ENCODE measurements at places on chromosomes 11 and 22.

- DNase-seq = no peak
Observed at GRCh38 chr11:31974366-31975136, 116.3 kb upstream of the RCN1 start.

- no peak for DNase-seq
Observed at GRCh38 chr22:29125844-29126243, 53.0 kb downstream of the KREMEN1 start.

GRCh38 chr22:30408388-30409102 lies 11.7 kb downstream of the SEC14L2 start:
- DNase-seq = no peak

DNA sequence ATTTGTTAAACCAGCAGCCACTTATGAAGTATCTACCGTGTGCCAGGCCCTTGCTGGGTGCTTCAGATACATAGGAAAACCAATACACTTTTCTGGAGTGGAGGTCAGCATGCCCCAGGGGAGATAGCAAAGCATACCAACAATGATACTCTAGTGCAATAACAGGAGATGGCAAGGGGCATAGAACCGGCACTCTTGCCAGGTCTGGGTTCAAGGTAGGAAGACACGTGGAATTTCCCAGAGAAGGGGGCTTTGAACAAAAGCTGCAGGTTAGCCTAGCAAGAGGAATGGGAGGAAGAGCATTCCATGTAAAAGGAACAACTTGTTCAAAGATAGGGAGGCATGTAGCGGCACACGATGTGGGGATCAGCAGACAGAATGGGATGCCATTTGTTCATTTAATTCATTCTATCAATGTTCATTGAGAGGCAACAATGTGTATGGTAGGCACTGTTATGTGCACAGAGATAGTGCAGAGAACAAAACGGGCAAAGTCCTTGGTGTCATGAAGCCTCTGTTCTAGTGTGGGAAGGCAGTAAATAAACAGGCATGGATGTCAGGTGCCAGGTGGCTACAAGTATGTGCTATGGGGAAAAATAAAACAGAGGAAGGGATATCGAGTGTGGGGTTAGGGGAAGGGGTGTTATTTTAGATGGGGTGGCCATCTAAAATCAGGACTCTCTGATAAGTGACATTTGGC lies 162.6 kb upstream of the E2F8 start:
- DNase-seq = no peak

DNA sequence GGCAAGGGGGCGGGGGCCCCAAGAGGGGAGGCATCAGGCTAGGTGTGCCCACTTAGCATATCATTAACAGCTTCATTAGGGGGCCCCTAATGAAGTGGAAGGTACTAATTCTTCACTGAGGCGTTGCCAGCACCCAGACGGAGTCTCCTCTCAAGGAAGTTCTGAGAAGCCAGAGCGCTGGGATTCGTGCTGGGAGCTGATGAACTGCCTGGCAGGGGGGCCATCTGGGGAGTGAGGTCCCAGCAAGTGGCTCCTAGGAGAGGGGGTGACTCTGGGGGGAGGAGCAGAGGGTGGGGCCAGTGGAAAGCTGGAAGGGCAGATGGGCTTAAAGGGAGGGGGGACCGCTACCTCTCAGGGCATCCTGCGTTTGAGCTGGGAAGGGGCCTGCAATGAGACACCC lies 29.8 kb downstream of the DAGLA start:
- DNase-seq = no peak

- DNase-seq = no peak
Observed at GRCh38 chr22:44398856-44399837, 86.4 kb upstream of the SHISAL1 start.

DNA sequence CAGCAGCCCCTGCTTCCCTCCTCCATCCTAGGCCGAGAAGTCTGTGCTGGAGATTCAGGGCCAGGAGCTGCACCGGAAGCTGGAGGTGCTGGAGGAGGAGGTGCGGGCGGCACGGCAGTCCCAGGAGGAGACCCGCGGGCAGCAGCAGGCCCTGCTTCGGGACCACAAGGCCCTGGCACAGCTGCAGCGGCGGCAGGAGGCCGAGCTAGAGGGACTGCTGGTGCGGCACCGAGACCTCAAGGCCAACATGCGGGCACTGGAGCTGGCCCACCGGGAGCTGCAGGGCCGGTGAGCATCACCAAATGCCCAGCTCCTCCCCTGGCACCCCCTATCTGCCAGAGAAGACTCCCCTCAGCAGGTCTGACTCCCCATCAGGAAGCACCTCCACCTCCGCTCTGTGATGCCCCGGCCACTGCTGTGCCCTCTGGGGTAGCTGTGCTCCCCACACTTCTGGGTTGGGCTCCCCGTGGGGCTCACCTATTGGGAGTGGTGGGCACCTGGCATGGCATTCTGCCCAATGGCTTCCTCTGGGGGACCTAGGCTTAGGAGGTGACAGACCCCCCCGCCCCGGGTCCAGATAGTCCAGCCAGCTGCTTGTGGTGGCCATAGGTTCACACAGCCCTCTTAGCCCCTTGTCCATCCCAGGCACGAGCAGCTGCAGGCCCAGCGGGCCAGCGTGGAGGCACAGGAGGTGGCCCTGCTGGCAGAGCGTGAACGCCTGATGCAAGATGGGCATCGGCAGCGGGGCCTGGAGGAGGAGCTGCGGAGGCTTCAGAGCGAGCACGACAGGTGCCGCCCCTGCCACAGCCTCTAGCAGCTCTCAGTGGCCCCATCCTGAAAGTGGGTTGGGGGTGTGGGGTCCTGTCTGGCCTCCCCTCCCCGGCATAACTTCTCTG lies 6.6 kb upstream of the RPS6KA4 start:
- DNase-seq = no peak

DNA sequence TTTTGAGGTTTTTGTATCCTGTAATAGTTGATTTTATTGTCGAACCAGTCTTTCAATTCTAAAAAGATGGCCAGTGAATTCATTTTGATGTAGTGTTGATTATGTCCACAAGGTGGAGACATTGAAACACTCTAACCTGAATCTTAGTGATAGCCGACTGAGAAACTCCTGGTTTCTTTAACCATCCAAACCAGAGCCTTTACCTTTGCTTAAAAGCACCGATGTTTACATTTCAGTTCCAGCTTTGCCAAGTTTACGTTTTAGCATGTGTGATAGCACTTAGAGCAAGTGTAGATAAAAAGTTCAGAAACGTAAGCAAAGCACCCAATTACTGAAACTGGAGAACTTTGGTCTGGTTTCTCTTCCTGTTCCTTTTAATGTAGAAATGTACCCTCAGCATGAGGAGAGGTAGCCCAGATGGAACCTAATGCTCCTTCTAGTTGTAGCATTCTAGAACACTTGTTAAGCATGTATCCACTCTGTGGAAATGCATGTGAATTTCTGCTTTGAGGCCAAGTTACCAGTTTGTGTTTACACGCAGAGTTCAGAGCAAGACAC lies 208.6 kb downstream of the DBX1 start:
- no peak for DNase-seq

DNA sequence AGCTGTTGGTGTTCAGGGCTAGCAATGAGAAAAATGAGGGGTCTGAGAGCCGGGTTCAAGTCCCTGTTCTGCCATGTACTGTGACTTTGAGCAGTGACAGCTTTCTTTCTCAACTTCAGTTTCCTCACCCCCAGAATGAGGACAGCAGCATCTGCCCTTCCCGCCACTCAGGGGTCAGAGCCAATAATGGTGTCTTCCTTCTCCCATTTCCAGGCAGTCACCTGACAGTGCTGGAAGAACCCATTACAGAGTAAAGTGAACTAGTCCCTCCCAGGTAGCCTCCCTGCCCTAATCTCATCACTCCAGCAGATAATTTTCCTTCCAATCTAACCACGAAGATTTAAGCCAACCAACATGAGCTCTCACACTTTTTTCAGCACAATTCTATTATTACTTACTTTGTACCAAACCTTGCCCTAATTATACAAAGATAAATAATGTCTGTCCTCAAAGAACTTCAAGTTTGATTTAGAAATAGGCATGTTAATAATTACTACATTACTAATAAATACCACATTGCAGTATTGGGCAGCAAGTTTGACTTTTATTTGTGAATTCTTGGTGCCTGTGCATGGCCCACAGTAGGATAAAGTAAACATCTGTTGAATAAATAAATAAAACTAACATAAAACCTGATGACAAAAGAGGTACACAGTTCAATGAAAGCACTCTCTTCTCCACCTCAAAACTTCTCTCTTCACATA lies 61.0 kb downstream of the SERGEF start:
- DNase-seq = no peak

DNA sequence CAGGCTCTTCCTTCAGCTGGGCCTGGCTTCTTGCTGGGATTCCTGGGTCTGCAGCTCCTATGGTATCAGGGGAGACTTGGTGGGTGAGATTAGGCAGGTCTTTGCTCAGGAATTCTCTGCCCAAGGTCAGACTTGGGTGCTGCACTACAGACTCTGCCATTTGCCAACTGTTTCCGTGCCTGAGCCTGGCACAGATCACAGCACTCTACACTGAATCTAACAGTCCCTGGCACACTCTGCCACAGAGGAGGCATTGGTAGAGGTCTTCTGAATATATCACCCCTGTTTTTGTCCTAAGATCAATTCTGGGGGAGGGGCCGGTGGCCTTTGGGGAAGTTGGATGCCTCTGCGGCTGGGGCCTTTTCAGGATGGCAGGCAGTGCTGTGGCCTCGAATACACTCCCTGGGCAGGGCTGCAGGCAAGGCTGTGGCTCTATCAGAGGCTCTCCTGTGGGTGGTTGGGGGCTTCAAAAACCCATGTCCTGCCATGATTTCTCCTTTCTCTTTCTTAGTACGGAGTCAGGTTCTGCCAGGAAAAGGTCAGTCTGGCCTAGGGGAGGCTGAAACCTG lies 115.0 kb upstream of the NARS2 start:
- DNase-seq = no peak

GRCh38 chr11:70445605-70446004 lies 47.3 kb downstream of the CTTN start:
- no peak for DNase-seq

DNA sequence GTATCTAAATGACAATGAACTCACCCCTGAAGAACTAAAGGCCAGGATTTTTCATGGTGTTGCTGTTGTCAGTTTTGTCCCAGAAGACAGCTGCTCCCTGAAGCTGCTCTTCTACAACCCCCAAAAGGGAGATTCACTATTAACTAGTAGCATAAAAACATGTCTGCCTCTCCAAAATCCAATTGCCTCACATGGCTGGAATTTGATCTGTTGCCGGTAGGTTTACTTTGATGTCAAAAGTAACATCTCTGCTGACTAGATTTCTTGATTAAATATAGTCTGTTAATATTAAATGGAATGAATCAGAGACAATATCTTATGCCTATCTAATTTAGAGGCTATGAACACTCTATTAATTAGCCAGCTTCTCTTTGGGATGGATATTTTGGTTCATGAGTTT lies 425.4 kb downstream of the ETS1 start:
- DNase-seq = no peak

DNA sequence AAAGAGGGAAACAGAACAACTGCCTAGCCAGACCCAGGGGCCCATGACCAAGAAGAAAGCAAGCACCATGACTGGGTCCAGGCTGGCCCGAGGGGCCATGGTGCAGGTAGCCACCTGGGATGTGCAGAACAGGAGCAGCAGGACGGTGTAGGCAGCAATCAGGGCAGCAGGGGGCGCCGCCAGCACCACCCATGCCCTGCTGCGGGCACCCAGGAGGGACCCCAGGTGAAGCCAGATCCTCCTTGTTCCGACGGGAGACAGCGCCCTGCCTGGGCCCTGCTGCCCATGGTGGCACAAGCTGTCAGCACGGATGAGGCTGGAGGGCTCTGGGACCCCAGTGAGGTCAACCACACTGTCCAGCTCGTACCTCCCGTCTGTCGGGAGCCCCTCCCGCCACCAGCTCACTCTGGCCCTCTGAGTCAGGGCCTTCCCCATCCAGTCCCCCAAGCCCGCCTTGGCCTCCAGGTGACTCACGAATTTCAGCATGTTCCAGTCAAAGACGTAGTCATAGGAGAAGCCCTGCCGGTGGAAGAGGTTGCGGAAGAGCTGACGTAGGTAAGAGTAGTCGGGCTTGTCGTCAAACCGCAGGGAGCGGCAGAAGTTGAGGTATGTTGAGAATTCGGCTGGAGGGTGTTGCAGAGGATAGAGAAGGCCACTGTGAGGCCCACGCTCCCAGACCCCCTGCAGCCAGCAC lies 18.8 kb downstream of the CSNK1E start:
- DNase-seq = no peak

DNA sequence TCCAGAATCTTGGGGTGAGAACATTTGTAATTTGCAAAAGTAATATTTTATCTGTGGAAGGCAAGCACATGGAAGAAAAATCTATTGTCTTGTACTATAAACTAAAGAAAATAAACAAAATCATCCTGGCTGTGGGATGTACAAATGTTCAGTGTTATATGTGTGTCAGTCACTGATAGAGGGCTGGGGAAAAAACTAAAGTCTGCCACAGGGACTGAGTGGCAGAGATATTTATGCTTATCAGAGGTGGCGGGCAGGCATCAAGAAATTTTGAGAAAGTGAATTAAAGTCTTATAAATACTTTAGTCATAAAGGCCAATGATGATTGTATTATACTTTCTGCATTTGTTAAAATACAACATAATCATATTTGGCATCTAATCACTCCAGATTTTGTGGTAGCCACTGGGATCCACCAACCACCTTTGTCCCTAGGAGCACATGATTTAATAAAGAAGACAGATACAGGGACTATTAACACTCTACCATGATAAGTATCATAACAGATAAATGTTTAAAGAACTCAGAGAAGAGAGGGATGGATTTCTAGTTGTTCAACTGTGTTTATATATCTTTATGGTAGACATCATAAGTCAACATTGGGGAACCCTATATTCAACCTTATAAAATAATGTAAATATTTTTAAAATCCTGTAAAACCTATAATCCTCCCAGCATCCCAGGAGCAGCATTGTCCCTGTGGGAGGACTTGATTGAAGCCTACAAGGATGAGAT lies 2.6 kb upstream of the ENDOD1 start:
- no peak for DNase-seq

Data from caudate nucleus (tissue), 63 donors.